ENCODE measurements at places on chromosomes 3 and 15.

- no peak for DNase-seq
These were observed 129.8 kb downstream of the MBNL1 start for GRCh38 chr3:152398495-152398894.

GRCh38 chr3:12585181-12585580 is 28.3 kb downstream of the MKRN2 start:
- DNase-seq = no peak

DNA sequence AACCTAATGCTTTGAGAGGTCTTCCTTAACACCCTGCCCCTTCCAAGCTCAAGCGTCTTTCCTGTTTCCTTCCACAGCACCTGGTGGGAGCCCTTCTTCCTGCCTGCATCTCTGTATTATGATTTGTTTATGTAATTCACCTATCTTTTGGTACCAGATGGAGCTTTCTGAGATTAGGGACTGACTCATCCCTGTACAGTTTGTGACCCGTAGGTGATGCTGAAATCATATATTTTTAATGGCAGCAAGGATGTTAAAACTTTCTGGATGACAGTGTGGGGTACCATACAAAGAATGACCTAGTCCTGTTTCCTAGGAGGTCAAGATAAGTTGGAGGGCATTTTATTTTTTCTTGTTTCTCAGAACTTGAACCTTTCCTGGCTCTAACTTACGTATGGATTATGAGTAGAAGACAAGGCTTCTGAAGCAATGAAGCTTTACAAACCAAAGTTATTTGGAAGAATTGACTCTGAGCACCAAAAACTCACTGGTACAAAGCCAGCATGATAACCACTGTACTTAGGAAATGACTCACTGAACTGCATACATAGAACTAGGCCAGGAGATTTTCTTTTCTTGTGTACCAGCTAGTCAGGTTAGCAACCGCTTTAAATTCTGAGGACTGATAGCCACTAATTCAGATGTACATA is 46.6 kb downstream of the HHLA2 start:
- peak; percentile 17 for DNase-seq

DNA sequence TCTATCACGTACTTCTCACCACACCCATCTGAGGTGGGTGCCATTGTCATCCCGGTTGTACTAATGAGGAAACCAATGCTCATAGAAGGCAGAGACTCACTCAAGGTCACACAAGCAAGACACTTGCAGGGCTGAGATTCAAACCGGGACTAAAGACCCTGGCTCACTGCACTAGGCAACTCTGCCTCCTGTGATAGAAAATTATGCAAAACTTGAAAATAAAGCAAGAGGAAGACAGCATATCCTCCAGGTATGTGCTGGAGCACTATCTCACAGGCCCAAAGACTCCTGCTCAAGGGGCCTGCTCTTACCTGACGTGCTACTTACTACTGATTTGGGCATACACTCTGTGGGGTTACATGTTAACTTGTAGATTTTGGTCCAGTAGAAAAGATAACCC is 25.6 kb downstream of the ANXA2 start:
- no peak for DNase-seq

- DNase-seq = no peak
These were observed 200.2 kb upstream of the GOLGA6L4 start for GRCh38 chr15:84035399-84035766.

DNA sequence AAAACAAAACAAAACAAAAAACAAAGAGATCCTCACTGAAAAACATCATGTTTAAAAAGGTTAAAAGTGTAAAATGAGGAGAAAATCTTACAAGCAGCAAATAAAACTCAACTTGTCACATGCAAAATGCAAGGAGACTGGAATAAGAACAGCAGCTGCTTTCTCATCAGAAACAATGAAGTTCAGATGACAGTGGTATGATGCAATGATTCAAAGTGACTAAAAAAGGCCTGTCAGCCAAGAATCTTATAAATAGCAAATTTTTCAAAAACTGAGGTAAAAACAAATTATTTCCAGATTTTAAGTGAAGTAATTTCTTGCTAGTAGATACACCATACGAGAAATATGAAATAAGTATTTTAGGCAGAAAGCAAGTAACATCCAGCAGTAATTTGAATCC is 68.6 kb upstream of the EPHA3 start:
- DNase-seq = no peak

GRCh38 chr3:107404727-107405469 is 27.7 kb downstream of the CCDC54 start:
- no peak for DNase-seq

DNA sequence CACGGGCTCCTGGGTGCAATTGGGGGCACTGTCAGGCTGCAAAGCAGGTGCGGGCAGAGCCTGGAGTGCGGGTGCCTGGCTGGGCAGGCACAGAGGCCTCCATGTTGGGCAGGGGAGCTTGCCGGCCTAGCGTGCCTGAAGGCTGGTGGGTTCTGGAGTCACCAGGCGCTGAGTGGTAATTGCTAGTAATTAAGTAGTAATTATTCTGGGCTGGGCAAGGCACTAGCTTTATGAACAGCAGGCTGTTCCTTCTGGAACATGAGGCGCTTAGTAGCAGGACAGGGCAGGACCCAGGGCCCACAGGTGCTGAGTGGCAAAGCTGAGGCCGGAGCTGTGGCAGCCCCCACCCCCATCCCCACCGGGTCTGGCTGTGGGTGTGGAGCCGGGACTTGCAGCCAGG is 25.3 kb downstream of the PLXNA1 start:
- DNase-seq = no peak

GRCh38 chr3:42705962-42706585 is 3.5 kb upstream of the HHATL start:
- DNase-seq = no peak
